ENCODE measurements at places on chromosomes 5 and 9. TPM values are rescaled to one million over a fixed set of nuclear protein-coding genes. Genes with fewer than 3 reads are reported as not detected.

CLIC3 gene
- polyA plus RNA-seq, result 3.7 TPM

HTR1A gene
- not detected for polyA plus RNA-seq

HTR4 gene
- polyA plus RNA-seq, result not detected

SAXO1 gene
- polyA plus RNA-seq, result not detected

MARCOL gene
- not detected for polyA plus RNA-seq

CDKN2A gene
- 22.5 TPM for polyA plus RNA-seq

IFNA13 gene
- not detected for polyA plus RNA-seq

MED22 gene
- polyA plus RNA-seq, result 7.3 TPM

DAPK1 gene
- 0.42 TPM for polyA plus RNA-seq

CORO2A gene
- polyA plus RNA-seq, result 14.1 TPM

TUSC1 gene
- 0.19 TPM for polyA plus RNA-seq

GBGT1 gene
- not detected for polyA plus RNA-seq

GNA14 gene
- polyA plus RNA-seq, result not detected

IQGAP2 gene
- 70.2 TPM for polyA plus RNA-seq

C5orf24 gene
- 7.4 TPM for polyA plus RNA-seq

IPO11 gene
- polyA plus RNA-seq, result 6.8 TPM

ORM2 gene
- polyA plus RNA-seq, result not detected

ADAMTS12 gene
- polyA plus RNA-seq, result not detected

SH2D3C gene
- polyA plus RNA-seq, result 30.5 TPM

COL15A1 gene
- polyA plus RNA-seq, result 0.03 TPM

PLPP7 gene
- not detected for polyA plus RNA-seq

TMEM203 gene
- 146 TPM for polyA plus RNA-seq

C9orf43 gene
- 0.12 TPM for polyA plus RNA-seq

Data from CD4-positive, CD25-positive, alpha-beta regulatory T cell (primary cell).